ENCODE measurements at places on chromosomes 5 and 9.

GRCh38 chr5:103224118-103224893 lies 34.3 kb upstream of the MACIR start:
- DNase-seq = no peak

GRCh38 chr5:626850-627249 lies 14.7 kb downstream of the CEP72 start:
- no peak for DNase-seq

GRCh38 chr9:83330207-83331196 lies 207.7 kb downstream of the FRMD3 start:
- no peak for DNase-seq

DNA sequence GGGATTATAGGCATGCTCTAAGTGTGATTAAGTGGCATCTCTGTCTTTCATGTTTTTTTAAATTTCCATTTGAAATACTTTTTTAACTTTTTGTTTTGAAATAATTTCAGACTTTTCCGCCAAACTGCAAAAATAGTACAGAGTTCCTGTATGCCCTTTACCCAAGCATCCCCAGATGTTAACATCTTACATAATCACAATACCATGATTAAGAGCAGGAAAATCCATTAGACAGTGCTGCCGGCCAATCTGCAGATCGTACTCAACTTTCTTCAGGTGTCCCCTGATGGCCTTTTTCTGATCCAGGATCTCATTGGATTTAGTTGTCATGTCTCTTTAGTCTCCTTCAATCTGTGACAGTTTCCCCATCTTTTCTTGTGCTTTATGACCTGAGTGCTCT lies 49.0 kb downstream of the ERGIC1 start:
- no peak for DNase-seq

DNA sequence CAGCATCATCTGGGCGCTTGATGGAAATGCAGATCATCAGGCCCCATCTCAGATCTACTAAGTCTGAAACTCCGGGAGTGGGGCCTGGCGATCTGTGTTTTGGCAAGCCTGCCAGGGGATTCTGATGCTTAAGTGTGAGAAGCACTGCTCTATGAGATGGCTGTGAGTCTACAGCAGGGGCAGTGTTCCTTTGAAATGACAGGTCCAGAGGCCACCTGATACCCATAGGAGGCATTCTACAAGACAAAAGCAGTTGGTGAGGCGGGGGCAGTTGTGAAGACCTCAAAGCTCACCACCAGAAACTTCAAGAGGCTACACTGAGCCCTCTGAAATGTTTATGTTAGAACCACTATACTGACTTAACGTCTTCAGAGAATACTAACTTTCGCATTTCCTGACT lies 86.9 kb upstream of the SPATA31D4 start:
- DNase-seq = no peak

GRCh38 chr9:125493384-125493783 lies 213.6 kb downstream of the MAPKAP1 start:
- DNase-seq = no peak

GRCh38 chr9:94083384-94083783 lies 880 bp upstream of the PTPDC1 start:
- no peak for DNase-seq

Measured in activated T-helper 1 cell treated with anti-CD3 and anti-CD28 coated beads, Interleukin-2, amount 50 U/mL, for 16 hours (primary cell).